Non-pigmented ciliary epithelial cell (primary cell): ENCODE measurements at places on chromosomes 5 and 9.
A peak's percentile ranks its signal among the peaks of the same experiment; 100 is the strongest.

GRCh38 chr9:87198716-87199115 lies 251.4 kb upstream of the GAS1 start:
- DNase-seq, result no peak

DNA sequence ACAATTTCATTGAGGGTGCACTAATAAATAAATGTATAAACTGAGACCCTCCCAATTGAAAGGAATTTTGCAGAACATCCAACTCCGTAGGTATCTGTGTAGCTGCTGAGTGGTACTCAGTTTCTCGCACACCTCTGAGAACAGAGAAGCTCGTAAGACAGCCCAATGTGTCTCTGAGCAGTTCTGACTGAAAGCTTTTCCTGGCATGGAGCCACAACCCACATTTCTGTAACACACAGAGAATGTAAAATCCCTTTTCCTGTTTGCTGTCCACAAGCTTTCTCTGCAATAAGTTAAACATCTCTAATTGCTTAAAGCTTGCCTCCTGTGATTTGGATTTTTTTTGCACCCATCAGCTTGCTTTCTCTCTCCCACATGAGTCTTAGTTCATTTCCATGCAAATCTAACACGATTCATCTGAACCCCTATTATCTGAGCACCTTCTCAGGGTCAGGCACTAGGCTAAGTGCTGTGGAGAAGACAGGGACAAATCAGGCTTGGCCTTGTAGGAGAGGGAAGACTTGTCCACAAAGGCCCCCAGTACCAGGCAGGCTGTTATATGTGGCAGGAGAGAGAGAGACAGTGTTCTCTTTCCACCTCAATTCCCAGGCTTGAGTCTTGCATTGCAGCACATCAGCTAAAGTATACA lies 44.2 kb upstream of the COL15A1 start:
- DNase-seq, result peak; percentile 76

GRCh38 chr5:134874831-134875655 lies 872 bp downstream of the TXNDC15 start:
- peak; percentile 65 for DNase-seq

DNA sequence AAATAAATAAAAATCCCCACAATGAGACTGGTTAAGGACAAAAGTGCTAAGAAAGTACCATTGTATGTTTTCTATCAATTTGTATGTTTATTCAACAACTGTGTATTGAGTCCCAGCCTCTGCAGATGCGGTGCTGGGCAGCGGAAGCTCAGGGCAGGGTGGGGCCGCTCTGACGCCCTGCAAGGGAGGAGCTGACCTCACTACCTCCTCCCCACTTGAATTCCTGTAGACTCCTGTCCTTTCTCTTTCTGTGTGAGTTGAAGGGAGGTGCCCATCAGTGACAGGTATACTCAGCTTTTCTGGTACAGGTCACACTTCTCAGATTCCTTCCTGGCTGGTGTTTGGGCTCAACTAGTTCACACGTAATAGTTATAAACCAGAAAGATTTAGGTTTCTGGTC lies 27.0 kb downstream of the ANGPTL2 start:
- no peak for DNase-seq

DNA sequence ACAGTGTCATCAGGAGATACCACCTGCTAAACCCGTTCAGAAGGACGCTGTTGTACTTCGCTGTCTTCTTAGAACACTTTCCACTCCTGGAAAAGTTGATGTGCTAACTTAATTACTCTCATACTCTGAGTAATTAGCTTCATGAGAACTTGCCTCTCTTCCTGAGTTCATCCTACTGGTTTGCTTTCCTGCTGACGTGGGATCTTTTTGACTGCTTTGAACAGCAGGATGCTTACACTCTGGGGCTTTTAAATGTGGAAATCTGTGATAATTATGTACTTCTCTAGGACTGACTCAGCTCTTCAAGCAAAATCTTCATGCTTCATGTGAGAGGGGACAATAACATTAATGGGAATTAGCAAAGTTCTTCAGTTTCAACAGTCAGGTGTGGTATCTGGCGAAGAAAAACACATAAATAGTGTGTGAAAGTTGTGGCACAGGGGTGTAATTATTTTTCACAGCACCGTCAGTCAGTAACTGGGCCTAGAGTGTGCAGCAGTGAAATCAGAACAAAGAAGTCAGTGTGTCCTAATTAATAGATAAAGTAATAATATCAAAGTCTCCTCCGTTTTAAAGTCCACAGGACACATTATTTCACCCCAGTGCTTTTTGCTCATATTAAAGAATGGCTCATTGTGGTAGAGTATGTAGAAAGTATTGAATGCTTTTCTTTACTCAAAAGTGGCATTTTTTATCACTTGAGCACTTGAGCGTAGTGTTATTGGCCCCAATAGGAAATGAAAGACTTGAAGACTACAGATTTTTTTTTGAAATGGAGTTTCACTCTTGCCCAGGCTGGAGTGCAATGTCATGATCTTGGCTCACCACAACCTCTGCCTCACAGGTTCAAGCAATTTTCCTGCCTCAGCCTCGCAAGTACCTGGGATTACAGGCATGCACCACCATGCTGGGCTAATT lies 140.9 kb upstream of the DMRT1 start:
- DNase-seq, result no peak

- no peak for DNase-seq
These were observed 122.6 kb upstream of the SLC25A48 start for GRCh38 chr5:135711911-135712310.

- no peak for DNase-seq
These were observed 87.6 kb downstream of the SEMA6A start for GRCh38 chr5:116487045-116487444.

- no peak for DNase-seq
These were observed 105.3 kb upstream of the RORB start for GRCh38 chr9:74391816-74392215.

- DNase-seq, result no peak
These were observed 559.0 kb upstream of the RGMB start for GRCh38 chr5:98214240-98215051.

DNA sequence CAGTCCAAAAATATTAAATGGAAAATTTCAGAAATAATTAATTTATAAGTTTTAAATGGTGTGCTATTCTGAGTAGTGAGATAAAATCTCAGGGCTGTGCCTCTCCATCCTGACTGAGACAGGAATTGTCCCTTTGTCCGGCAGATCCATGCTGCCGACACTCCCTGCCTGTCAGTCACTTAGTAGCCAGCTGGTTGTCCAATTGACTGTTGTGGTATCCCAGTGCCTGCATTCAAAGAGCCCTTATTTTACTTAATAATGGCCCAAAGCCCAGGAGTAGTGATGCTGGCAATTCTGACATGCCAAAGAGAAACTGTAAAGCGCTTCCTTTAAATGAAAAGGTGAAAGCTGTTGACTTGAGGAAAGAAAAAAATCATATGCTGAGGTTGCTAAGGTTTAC lies 157.5 kb downstream of the ENC1 start:
- no peak for DNase-seq

- no peak for DNase-seq
These were observed 59.0 kb upstream of the C9orf72 start for GRCh38 chr9:27632254-27632653.

DNA sequence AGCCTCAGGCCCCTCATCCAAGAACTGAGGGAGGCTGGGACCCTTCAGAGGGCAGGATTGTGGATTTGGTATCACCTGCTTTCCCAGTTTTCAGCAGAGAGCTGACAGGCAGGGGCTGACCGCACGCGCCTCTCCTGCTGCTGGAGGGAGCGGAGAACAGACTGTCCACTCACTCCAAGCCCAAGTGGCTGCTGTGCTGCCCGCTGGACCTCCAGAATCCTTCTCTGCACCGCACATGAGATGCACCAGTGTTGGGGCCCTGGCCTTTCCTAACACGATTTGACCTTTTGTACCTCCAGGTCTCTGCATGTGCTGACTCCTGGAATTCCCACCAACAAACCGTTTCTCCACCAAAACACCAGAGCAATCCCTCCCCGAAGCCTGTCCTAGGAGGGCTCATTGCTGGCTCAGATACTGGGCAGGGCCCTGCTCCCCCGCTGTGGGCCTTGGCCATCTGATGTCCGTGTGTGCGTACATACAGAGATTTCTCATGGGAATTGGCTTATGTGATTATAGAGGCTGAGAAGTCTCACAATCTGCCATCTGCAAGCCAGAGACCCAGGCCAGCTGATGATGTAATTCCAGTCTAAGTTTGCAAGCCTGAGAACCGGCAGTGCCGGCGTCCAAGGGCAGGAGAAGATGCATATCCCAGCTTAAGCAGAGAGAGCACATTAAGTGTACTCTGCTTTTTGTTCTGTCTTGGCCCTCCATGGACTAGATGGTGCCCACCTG lies 141.7 kb downstream of the GADD45G start:
- DNase-seq, result no peak

GRCh38 chr9:104301755-104302154 lies 202.3 kb upstream of the OR13F1 start:
- DNase-seq, result no peak

DNA sequence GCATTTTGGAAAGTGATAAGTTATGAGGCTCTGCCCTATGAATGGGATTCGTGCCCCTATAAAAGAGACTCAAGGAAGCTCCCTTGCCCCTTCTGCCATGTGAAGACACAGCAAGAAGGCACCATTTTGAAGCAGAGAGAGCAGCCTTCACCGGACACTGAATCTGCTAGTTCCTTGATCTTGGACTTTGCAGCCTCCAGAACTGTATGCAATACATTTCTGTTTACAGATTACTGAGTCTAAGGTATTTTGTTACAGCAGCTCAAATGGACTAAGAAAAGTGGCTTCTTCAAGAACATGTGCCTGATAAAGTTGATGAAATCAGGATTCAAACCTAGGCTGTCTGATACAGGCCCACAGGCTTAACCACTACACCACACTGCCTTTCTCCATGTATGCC lies 131.6 kb upstream of the MAP3K1 start:
- no peak for DNase-seq

DNA sequence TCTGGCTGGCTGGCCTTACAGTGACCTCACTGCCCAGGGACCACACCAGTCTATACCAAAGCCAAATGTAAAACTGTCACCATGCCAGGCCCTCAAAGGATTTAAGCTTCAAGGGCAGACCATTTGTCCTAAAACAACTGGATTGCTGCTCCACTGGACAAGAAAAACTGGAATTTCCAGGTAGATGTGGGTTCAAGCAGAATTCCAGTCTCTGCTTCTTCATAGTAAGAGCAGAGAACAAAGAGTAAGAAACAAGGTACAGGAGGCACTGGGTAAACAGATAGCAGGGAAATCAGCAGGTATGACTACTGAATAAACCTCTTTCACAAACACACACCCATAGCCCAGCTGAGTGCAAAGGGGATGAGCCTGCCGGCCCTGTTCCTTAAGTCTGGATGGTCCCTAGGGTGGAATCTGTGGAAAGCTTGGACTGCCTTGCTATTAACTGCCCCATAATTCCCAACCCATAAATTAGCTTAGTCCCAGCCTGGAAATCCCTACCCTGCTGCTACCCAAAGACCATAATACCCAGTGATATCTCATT lies 5.5 kb downstream of the B4GALT1 start:
- DNase-seq, result no peak

DNA sequence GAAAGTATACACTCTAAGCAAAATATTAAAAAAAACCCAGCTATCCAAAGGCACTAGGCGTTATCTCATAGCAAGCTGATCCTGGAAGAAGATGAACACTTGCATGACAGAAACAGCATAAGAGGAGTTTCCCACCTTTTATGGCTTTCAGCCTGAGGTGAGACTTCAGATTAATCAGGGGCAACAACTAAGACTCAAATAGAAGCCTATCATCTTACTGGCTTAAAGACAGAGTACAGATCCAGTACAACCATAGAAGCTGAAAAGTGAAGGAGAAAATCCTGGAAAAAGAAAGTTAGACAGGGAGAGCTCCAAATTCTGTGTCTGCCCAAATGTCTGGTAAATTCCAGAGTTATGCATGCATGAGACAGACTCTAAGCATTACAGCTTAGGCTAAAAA lies 360.8 kb upstream of the KCNN2 start:
- no peak for DNase-seq

DNA sequence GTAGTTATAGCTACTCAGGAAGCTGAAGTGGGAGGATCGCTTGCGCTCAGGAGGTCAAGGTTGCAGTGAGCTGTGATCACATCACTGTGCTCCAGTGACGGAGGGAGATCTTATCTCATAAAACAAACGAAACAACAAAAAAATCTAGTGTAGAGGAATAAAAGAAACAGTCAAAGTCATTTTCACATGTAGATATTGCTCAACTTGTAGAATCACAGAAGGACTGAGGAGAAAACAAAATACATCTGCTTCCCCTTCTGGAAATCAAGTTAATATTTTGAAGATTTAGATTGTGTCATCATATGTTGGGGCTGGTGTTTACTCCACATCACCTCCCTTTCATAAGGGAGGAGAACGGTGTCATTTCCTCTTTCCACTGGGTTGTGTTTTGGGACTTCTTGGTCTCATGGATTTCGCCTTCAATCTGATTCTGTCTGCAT lies 8.2 kb upstream of the SLC46A2 start:
- no peak for DNase-seq

GRCh38 chr9:37408933-37409710 lies 13.4 kb upstream of the GRHPR start:
- no peak for DNase-seq

GRCh38 chr9:69020301-69021145 lies 6.6 kb upstream of the PRKACG start:
- DNase-seq, result no peak

DNA sequence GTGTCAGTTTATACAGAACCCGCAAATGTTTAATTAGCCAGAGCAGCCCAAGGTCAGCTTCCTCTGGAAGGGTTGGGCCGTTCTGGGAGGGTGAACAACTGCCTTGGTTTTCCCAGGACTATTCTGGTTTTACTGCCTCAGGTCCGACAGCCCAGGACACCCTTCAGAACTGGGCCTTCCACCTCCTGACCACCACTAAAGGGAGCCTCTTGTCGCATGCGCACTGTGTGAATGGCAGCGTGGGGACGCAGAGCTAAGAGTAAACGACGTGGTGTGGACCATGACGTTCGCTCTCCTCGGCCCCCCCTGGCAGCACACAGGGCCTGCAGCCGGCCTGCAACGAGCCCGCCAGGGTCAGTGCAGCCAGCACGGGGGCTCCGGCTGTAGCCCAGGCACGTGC lies 214.9 kb downstream of the FANCC start:
- no peak for DNase-seq

DNA sequence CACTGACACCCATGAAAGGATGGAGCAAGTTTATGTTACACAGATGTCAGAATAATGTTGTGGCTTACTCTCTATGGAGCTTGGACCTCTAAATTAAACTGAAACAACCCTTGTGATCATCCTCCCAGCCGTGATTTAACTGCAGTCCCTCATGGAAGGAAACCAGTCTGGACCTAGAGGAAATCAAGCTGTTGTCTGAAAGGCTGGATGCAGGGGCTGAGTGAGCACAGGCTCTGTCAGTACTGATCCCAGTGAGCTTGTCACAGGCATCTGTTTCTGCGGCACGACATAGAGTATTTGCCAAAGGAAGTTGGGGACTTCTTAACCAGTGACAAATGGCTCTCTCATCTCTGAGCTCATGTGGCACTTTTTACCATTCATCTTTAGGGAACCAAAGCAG lies 282.9 kb upstream of the MAP3K1 start:
- no peak for DNase-seq
